ENCODE measurements at places on chromosomes 4 and X.

DNA sequence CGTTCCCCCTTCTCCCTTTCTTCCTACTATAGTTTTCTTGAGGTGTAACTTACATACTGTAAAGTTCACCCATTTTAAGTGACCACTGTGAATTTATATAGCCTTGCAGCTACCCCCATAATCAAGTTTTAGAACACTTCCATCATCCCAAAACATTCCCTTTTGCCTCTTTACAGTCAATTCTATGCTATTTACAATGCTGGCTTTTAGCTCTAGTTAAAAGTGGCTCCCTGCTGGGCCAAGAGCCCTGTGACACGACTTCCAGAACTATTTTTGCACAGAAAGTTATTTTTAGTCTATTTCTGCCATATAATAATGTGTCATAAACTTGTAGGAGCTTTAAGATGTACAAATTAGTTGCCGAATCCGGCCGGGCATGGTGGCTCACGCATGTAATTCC lies 26.9 kb downstream of the MAP7D2 start:
- no peak for DNase-seq

DNA sequence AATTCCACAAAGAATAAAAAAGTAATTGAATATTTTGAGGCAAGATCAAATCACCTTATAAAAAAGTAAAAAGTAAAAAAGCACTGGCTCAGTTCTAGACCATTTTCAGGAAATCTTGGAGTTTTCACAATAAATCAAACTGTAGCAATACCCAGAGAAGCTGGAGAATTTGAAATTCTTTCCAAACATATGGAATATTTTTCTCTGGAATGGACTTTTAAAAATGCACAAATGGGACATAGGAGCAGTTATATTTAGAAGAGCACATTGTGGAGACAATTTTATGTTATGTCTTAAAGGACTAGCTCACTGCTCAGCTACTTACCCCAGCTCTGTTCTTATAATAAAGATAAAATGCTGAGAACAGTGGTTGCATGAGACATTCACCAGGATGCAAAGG lies 211.9 kb upstream of the KIT start:
- no peak for DNase-seq

- DNase-seq: no peak
These were observed 10.6 kb downstream of the SULT1E1 start for GRCh38 chr4:69849297-69849696.

GRCh38 chrX:132271311-132271778 lies 52.1 kb upstream of the RAP2C start:
- no peak for DNase-seq

All from activated CD8-positive, alpha-beta memory T cell treated with anti-CD3 and anti-CD28 coated beads for 1 hour (primary cell).